Right renal cortex interstitium (tissue), 3 donors: ENCODE measurements at places on chromosomes 2 and 18. TPM values are rescaled to one million over a fixed set of nuclear protein-coding genes. Genes with fewer than 3 reads are reported as not detected.

ARHGEF33 gene
- polyA plus RNA-seq: 2.0 TPM

CIB4 gene
- 0.40 TPM for polyA plus RNA-seq

SPC25 gene
- 23.7 TPM for polyA plus RNA-seq

GRCh38 chr18:65239787-65240186 is 511.0 kb upstream of the CDH7 start:
- no peak for DNase-seq

DNA sequence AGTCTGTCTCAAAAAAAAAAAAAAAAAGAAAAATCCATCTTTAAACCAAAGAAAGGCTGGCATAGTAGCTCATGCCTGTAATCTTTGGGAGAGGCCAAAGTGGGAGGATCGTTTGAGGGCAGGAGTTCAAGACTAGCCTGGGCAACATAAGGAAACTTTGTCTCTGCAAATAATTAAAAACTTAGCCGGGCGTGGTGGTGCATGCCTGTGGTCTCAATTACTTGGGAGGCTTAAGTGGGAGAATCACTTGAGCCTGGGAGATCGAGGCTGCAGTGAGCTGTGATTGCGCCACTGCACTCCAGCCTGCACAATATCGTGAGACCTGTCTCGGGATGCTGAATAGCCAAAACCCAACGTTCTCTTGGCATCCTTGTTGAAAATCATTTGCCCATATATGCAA is 6.1 kb downstream of the CNOT11 start:
- no peak for DNase-seq

DNA sequence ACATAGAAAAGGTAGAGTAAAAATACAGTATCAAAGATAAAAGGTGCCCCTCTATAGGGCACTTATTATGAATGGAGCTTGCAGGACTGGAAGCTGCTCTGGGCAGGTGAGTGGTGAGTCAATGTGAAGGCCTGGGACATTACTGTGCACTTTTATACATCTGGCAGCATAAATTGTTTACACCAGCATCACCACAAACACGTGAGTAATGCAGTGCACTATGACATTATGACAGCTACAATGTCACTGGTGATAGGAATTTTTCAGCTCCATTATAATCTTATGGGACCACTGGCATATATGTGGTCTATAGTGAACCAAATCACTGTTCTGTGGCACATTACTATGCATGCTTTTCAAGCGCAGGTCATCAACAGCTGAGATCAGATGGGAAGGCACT is 48.1 kb downstream of the TPGS2 start:
- DNase-seq: no peak

DNA sequence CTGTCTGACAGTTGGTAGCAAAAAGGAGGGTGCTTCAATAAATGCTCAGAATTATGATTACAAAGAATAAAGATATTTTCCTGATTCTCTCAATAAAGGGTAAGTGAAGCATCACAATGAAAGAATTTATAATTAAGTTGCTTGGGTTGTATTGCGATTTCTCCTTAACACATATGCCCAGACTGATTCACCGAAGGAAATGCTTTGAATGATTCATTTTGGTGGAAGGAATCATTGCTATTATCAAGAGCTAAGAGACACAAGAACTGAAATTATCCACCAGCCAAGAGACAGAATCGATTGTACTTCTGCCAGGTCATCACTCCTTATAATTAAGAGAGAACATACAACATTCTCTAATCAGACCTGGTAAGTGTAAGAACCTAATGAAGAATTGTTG is 301.4 kb downstream of the NR4A2 start:
- DNase-seq: no peak

GRCh38 chr2:183260527-183260926 is 136.3 kb downstream of the NUP35 start:
- no peak for DNase-seq

DNA sequence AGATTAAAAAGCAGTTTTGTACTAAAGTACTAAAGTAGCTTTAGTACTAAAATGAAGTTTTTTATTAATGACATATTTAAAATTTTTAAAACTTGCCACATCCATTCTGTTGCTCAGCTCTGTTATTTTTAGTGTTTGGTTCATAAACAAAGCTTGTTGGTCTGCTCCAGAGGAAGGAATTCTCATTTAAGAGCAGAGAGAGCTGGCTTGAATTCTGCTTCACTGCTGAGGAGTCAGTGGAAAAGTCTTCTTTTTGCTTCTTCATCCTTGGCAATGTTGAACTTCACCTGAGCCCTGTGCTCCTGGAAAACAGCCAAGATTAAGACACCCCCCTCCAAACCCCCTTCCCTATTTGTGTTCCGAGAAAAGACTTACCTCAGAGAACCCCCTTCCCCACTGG is 40.6 kb downstream of the TMEM87B start:
- no peak for DNase-seq

DNA sequence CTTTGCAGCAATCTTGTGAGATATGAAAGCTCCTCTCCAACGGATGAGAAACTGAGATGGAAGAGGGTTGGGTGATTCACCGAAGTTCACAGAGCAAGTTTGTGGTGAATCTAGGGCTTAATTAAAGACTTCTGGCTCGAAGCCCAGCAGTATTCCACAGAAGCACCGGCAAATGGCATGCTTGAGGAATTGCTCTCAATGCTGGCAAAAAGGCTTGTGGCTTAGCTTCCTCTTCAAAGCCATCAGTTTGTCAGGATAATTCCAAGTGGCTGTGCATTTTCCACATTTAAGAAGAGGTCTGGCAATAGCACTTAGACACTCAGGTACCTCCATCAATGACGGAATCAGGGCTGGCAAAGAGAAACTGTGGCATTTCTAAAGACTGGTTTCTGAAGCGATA is 98.7 kb upstream of the SLC66A3 start:
- no peak for DNase-seq

- no peak for DNase-seq
These were observed 5.2 kb upstream of the SIGLEC15 start for GRCh38 chr18:45820106-45820745.

- DNase-seq: no peak
These were observed 53.5 kb downstream of the RDH14 start for GRCh38 chr2:18506883-18507509.

DNA sequence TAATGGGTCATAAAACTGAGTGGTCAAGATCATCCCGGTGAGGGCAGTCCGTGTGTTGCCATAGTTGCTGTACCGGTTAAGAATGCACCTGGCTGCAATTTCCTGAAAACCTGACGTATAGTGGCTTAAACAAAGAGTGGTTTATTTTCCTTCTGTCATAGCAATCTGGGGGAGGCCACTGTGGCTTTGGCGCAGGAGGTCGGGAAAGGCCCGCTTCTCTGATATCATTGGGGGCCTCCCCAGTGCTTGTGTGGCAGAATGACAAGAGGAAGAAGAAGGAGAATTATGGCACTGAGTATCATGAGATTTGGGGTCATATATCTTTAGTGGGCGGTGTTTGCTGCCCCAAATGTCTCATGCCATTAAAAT is 4.4 kb downstream of the C2orf92 start:
- no peak for DNase-seq
